Sigmoid colon (tissue), 7 donors: ENCODE measurements at places on chromosomes 5 and 9. TPM values are rescaled to one million over a fixed set of nuclear protein-coding genes. Genes with fewer than 3 reads are reported as not detected.

DNA sequence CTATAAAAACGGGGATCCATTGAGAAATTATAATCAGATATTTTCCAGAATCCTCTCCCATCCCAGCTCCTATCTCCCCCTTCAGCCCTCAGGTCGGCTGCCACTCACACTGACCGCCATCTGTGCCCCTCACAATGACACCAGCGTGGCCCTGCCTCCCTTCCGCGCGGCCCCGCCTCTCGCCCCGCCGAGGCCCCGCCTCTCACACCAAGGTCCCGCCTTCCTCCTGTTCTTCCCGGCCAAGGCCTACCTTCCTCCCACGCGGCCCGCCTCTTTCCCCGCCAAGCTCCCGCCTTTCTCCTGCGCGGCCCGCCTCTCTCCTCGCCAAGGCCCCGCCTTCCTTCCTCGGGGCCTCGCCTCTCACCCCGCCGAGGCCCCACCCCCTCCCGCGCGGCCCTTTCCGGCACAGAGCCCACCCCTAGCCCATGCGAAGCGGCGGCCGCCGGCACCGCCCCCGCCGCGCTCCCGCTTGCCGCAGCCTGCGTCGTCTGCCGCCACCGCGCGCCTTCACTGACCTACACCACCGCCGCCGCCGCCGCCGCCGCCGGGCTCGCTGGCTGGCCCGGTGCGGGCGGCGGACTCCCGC is at the start of gene DNAJC21:
DNAJC21 (plus strand) TSS at position 426 of the 586 bp plus-strand sequence. CDS start 261 bp downstream, outside the sequence.
- peak; percentile 99 for DNase-seq

Gene CAMK4
- 3.6 TPM for total RNA-seq

DNA sequence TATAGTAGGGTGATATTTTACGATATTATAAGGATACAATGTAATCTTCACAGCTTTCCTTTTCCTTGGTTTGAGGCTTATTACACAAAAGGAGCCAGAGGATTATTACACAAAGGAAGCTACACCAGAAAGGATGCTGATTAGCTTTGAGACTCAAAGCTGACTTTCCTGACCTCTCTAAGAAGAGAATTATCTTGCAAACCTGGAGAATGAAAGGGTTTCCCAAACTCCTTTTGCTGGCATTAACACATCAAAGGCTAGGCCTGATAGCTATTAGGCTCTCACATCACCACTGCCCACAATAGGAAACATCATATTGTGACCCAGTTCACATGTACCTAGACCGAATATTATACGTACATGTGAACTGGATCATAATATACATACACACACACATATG is 34.2 kb upstream of the CHD1 start:
- no peak for DNase-seq

GRCh38 chr5:143550986-143551630 is 147.6 kb upstream of the NR3C1 start:
- DNase-seq, result no peak

DNA sequence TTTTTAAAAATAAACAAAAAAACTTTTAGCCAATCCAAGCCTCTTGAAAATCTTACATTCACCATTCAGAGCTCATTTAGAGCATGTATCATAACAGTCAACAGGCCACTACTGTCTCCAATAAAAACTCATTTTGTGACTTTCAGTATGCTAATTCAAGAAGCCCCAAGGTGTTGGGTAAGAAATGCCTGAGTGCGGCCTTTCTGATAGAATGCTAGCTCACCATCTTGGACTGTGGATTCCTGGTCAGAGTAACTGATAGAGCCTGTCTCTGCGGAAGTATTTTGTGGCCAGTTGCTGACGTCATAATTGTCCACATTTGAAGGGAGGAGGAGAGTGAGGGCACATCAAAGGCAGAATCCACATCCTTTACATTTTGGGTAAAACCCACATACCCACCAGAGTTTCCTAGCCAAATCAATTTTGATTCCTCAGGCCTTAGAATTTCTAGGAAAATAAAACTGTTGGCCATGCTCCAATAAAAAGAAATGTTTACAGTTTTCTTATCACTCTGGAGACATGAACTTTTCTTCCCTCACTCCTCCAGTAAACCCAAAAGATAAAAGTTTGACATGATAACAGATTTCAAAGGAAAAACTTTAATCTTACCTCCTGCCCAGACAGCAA is 41.1 kb upstream of the ERCC6L2 start:
- DNase-seq, result no peak
